Stimulated activated CD8-positive, alpha-beta memory T cell treated with anti-CD3 and anti-CD28 coated beads, Interleukin-2, amount 100 ng/mL, for 48 hours (primary cell): ENCODE measurements at places on chromosomes 11 and 22.

DNA sequence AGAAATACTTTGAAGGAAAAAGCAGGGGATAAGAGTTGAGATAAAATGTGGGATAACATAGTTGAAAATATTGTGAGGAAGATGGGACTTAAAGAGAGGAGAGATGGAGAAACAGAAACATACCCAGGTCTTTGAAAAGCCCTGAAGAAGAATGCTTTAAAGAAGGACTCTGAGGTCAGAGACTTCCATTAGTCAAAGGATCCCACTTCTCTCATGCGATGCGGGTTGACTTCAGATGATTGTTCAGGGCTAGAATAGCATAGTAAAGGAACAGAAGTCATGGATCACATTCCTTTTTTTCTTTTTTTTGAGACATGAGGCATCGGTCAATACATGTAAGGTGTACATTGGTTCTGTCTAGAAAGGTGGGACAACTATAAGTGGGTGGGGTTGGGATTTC lies 3.5 kb upstream of the JAM3 start:
- no peak for DNase-seq

DNA sequence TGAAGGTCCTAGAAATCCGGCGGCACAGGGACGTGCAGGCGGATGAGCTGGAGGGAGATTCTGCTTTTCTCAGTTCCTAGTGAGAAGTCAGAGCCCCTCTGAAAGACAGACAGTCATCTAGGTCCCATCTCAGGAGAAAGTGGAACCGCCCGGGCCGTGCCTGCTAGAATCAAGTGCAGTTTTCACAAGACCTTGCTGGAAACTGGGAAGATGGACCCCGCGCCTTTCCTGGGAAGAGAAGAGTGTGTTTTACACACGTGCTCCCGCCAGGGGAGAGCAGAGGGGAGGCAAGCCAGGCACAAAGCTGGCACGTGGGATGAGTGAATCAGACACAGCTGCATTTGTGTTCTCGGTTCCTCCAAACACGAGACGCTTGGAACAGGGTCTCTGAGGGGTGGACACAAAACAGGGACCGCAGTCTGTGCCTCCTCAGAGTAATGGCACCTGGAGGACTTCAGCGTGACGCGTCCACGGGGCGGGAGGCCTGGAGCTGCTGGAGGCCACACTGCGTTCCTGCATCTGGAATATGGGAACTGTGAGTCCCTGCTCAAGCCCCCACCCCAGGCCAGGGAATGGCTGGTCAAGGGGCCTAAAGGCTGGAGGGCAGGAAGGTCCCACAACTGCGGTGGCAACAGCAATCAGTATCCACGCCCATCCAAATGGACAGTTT lies 218.3 kb downstream of the BRD1 start:
- no peak for DNase-seq

GRCh38 chr11:95147364-95147905 lies 57.8 kb downstream of the ENDOD1 start:
- DNase-seq: no peak

DNA sequence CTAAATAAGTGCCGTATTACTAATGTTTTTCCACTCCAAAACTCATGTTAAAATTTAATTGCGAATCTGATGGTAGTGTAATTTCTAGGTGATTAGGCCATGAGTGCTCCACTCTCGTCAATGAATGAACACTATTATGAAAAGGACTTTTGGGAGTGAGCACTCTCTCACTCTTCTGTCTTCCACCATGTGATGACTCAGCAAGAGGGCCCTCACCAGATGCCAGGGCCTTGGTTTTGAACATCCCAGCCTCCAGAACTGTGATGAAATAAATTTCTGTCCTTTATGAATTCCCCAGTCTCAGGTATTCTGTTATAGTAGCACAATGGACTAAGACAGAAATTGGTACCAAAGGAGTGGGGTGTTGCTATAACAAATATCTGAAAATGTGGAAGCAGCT lies 8.1 kb downstream of the JRKL start:
- no peak for DNase-seq

DNA sequence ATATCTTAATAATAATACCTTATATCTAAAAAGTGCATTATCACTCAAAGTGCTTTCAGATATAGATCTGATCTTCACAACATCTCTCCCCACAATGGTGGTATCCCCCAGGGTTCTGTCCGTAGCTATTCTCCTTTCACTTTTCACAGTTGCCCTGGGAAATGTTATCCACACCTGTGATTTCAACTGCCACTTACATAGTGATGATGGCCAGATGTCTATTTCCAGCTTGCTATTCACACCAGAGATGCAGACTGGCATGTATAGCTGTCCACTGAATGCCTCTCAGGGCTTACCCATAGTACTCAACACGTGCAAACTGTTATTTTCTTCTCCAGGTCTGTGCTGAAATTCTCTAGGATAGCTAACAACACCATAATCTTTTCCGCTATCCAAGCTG lies 724.7 kb downstream of the DLG2 start:
- no peak for DNase-seq

- no peak for DNase-seq
Observed at GRCh38 chr22:45828841-45829240, 148.1 kb downstream of the WNT7B start.

- DNase-seq: no peak
Observed at GRCh38 chr11:75242722-75243600, 2.4 kb downstream of the TPBGL start.

- DNase-seq: no peak
Observed at GRCh38 chr22:47811971-47812370, 1049.5 kb downstream of the TBC1D22A start.

- no peak for DNase-seq
Observed at GRCh38 chr11:86248609-86249008, 4.1 kb downstream of the EED start.

- DNase-seq: peak; percentile 99
Observed at GRCh38 chr11:65546217-65546958, 11.8 kb downstream of the LTBP3 start.

DNA sequence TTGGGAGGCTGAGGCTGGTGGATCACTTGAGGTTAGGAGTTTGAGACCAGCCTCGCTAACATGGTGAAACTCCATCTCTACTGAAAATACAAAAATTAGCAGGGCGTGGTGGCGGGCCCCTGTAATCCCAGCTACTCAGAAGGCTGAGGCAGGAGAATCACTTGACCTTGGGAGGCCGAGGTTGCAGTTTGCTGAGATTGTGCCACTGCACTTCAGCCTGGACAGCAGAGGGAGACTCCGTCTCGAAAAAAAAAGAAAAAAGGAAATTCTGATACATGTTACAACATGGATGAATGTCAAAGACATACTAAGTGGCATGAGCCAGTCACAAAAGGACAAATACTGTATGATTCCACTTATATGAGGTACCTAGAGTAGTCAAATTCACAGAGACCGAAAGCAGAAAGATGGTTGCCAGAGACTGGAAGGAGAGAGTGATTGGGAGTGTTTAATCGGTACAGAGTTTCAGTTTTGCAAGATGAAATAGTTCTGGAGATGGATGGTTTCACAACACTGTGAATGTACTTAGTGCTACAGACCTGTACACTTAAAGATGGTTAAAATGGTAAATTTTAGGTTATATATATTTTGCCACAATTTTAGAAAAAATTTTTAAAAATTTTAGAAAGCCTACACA lies 92.3 kb downstream of the BLID start:
- no peak for DNase-seq

DNA sequence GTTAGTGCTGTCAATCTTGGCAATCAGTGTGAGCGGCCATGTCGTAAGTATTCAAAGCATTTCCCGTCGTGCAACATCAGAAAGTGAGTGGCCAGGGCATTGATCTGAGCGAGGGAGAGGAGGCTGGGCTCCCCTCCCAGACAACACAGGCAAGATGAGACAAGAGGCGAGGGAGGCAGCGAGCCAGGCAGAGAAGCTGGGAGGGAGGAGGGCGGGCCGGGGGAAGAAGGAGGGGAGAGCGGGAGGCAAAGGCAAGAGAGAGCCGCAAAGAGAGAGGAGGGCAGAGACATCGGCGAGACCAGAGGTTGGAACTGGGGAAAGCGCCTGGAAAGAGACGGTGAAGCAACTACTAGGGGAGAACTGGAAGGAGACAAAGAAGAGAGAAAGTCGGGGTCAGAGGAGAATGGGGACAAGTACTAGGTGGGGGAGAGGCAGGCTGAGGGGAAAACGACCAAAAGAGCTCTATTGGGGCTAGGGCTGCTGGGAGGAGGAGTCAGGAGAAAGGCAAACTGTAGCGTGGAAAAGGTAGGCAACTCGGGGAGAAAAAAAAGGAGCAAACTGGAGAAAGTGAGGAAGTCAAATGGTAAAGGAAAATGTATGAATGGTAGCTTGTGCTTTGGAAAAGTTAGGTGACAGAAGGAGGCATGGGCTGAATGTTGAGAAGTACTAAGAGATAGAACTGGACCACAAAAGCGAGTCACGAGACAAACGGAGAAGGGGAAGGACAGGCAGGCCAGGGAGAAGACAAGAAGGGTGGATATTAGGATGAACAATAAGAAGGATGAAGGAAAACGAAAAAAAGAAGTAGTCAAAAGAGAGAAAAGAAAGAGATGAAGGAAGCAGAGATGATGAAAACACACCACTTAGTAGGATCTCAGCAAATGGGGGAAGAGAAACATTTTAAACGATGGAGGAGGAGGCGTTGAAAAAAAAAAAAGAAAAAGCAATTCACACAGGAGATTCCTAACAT lies 130.5 kb upstream of the C11orf58 start:
- DNase-seq: no peak

- no peak for DNase-seq
Observed at GRCh38 chr11:47861728-47862127, 13.6 kb upstream of the NUP160 start.

- DNase-seq: no peak
Observed at GRCh38 chr22:19757985-19758895, 2.3 kb upstream of the TBX1 start.

- DNase-seq: no peak
Observed at GRCh38 chr11:120501440-120501839, 10.1 kb upstream of the GRIK4 start.

- no peak for DNase-seq
Observed at GRCh38 chr22:29312218-29313125, 3.0 kb downstream of the RASL10A start.

DNA sequence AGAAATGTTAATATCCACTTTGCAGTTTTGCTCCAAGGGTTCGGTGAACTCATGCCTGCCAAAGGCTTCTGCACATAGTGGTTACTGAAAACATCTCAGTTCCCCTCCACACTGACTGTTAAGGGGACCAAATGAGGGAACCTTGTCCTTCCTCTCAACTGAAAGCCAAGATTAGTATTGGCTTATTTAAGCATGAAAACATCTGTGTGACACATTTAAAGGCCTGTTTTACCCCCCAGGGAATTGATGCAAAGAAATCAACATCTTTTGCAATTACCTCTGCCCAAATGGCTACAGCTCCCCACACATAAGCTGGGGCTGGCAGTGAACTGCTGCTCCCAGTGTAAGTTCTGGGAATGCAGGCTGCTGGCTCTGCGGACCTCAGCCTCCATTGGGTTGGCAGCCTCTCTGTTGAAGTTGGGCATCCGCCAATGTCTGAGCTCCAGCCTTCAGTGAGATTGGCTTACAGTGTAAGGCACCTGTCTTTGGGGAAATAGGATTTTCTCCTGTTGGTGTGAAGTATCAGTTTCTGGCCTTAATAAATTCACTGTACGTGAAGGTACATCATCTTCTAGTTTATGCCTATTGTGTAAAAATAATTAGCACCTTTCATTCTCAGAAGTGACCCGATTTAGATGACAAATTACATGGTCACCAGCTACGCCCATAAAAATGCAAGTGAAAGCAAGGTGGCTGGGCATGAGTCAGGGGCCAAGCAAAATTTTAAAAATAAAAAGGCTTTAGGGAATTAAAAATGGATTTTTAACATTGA lies 213.4 kb upstream of the SYN3 start:
- no peak for DNase-seq

GRCh38 chr11:45335434-45335833 lies 49.3 kb upstream of the SYT13 start:
- no peak for DNase-seq

DNA sequence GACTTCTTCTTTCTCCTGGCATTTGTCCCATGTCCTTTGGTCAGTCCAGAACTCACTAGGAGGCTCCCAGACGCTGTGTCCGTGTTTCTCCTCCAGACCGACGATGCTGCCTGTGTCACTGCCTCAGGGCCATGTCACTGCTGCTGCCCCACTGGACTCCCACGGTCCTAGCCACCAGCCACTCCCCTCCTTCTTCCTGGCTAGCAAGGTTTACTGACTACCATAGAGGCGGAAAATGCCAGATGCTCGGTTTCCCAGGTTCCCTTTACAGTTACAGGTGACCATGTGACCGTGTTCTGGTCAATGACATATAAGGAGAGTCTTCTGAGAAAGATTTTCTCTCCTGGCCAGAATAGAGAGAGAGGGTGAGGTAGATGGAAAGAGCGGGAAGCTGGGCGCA lies 40.7 kb upstream of the RBFOX2 start:
- no peak for DNase-seq

DNA sequence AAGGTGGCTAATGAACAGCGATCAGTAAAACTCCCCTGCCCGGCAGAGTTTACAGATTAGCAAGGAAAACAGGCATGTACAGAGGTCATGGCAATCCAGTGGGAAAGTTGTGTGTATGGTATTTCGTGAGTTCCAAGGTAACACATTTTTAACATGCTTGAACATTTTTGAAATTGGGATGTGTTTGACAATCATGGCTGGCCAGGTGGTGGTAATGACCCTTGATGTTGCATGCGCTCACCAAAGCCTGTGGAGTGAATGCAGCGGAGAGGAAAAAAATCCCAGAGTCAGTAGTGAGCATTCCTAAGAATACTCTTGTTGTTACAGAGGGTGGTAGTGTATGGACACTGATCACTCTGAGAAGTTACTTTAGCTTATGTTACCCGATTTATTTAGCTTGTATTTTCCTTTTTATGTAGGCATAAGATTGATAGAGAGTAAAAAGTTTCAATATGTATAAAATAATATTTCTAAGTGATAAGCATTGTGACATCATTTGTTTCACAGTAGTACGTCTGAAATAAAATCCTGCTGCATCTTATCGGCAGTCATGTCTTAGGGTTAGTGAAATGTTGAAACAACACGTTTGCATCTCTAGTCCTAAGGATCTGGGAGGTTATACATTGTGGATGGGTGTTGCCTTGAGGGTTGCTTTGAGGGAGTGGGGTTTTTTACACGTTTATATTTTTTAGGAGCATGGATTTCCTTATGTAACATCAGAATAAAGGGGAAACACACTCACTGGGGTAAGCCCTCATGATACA lies 8.7 kb downstream of the TEAD1 start:
- no peak for DNase-seq

- no peak for DNase-seq
Observed at GRCh38 chr22:35860087-35860733, 142.5 kb downstream of the APOL5 start.

GRCh38 chr11:75248924-75249256 lies 8.3 kb downstream of the TPBGL start:
- DNase-seq: no peak

DNA sequence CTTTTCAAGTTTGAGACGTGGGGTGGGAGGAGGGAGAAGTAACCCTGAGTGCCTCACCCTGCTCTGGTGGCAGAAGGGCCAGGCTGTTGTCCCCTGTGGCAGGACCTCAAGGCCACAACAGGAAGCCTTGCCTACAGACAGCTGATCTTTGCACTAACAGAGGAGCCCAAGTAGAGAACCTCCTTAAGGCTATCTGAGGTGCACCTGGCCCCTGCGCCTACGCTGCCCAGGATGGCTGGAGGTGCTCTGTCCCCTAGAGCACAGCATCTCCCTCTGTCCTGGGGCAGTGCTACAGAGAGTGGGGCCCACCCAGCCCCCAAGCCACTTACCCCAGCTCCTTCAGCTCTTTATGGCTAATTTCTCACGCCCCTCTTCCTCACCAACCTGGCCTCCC lies 27.0 kb downstream of the MYO7A start:
- DNase-seq: no peak

- DNase-seq: peak; percentile 26
Observed at GRCh38 chr11:17544181-17544622, at the start of gene USH1C. USH1C (minus strand) TSS chr11:17544416; CDS start chr11:17544307, 109 bp downstream.
